Left lobe of liver (tissue), 2 donors: ENCODE measurements at places on chromosomes 6 and 20. TPM values are rescaled to one million over a fixed set of nuclear protein-coding genes. Genes with fewer than 3 reads are reported as not detected.

DNA sequence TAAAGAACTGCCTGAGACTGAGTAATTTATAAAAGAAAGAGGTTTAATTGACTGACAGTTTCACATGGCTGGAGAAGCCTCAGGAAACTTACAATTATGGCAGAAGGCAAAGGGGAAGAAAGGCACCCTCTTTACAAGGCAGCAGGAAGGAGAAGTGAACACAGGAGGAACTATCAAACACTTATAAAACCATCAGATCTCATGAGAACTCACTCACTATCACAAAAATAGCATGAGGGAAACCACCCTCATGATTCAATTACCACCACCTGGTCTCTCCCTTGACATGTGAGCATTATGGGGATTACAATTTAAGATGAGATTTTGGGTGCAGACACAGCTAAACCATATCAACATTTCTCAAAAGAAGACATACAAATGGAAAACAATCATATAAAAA is 266.3 kb downstream of the EPM2A start:
- DNase-seq: no peak

- DNase-seq: no peak
Observed at GRCh38 chr6:105994118-105994590, 92.0 kb upstream of the PRDM1 start.

The ADGRF1 gene
- 0.45 TPM for total RNA-seq

DNA sequence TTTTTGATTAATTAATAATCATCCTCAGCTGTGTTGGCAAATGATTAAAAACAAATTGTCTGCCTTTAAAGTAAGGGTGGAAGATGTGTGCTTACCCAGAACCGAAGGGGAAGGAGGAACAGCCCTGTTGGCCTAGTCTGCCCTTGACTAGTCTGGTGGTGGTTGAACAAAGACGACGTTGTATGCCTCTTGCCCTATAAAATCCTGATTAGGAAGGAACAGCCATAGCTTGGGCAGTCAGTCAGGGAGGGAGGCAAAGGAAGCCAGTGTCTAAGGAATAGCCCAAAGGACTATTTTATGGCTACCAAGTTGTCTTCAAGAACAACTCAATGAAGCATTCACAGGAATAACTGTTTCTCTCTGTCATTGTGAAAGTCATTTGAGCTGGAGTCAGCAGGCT is 70.7 kb downstream of the PRDM1 start:
- DNase-seq: no peak

The CLIC5 gene
- 0.28 TPM for total RNA-seq

The GRM1 gene
- not detected for total RNA-seq

The IPCEF1 gene
- 0.98 TPM for total RNA-seq

DNA sequence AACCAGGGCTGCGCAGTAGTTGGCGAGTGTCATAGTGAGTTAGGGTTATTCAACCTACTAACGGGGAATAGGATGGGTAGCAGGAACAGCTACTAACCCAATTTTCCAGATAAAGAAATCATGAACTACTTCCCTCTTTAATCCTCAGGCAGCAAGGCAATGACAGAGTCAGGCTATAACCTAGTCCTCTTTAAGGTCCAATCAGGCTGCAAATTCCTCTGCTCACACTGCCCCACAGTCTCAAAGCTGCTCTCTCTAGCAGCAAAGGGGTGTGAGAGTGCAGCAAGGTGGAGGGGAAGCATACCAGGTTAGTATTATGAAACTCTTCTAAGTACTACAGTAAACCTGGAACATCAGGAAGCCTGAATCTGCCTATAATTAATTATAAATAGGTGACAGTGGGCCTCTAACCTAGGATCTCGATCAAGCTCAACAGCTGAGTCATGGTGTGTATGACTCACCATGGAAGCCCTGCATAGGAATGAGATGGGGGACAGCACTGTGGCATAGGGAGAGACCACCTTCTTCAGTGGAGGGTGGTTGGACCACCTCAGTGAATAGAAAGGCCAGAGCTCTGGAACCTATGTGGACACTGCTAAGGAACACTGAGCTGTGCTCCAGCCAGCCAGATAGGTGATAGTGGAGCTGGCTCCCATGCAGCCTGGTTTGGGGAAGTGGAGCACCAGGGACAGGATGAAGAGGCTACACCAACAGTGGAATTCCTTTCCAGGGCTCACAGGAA is 7.9 kb downstream of the PEX6 start:
- DNase-seq: no peak

GRCh38 chr6:39341352-39341751 is 18.9 kb upstream of the KCNK16 start:
- no peak for DNase-seq

DNA sequence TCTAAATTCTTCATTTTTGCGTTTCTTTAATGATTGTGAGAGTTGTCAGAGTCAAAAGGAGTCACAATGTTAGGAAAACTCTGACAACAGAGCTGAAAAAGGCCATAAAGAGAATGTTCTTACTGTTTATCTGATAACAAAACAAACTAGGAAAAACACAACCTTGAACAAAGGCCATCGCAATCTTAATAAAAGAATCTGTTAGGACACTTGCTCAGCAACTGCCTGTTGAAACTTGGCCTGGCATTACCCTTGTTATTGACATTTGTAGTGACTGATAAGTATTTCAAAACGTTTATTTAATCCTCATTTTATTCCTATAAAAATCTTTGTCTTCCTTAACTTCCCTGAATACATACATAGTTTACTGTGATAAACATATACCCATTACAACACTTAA is 15.7 kb downstream of the GSTA1 start:
- DNase-seq: no peak

The TREML2 gene
- total RNA-seq: 0.08 TPM

- no peak for DNase-seq
Observed at GRCh38 chr6:43669922-43670622, 17.5 kb downstream of the MRPS18A start.

- no peak for DNase-seq
Observed at GRCh38 chr6:35368038-35368887, 25.9 kb downstream of the PPARD start.

- no peak for DNase-seq
Observed at GRCh38 chr6:13992417-13993055, 67.8 kb downstream of the RNF182 start.

DNA sequence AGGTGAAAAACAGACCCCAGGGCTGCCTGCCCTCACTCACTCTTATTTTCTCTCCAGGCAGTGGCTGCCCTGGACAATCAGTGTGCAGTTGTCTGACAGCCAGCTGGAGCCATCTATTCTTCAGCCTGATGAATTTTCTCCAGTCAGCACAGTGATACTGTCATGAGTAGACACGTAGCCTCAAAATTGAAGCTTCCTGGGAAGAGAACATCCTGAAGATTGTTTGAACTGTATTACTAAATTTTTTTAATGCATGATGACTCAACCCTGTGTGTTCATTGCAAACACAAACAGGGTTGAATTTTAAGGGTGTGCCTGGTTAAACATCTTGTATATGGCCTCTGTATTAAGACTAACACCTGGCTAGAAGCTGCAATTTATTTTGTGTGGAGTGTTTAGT is 49.8 kb upstream of the STXBP5 start:
- DNase-seq: no peak

The ANKRD66 gene
- not detected for total RNA-seq

GRCh38 chr6:37807656-37808055 is 11.9 kb upstream of the ZFAND3 start:
- DNase-seq: no peak

- no peak for DNase-seq
Observed at GRCh38 chr20:50224531-50225255, 34.1 kb downstream of the CEBPB start.

DNA sequence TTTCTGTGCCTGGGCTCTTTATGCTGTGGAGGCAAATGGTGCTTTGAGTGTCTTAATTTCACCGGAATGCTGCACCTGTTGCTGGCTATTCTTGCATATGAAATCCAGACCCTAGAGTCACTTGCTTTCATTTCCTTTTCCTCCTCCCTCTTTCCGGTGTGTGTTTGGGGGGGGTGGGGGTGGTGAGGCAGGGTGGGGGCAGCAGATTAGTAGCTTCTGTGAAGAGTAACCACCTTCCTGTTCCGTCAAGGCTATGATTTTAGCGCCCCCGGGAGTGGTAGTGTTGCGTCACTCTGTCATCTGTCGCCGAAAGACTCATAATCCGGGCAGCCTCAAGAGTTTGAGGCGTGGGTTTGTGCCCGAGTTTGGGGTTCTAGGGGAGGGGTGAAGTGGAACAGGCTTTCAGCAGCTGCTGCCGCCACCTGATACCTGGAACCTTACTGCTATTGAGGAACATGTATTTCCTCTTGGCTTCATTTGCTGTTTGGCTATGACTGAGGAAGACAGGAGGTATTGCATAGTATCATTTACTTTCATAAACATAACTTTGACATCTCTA is 49.1 kb downstream of the UTRN start:
- no peak for DNase-seq

GRCh38 chr20:3203315-3204123 is 963 bp downstream of the DDRGK1 start:
- DNase-seq: no peak

GRCh38 chr20:22525821-22526220 is 58.6 kb downstream of the FOXA2 start:
- peak; percentile 81 for DNase-seq

DNA sequence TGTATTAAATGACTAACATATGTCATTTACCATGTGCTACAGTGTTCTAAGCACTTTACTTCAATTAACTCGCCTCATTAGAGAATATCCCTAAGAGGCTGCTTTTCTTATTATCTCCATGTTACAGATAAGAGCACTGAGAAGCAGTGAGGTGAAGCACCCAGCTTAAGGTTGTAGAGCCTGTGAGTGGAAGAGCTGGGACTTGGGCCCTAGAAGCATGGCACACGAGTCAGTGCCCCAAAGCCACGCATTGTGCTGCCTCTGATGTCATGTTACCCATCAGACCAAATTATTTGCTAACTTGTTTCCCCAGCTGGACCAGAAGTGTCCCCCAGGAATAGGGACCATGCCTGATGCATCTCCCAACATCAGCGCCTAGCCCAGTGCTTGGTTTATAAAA is 34.1 kb downstream of the POFUT1 start:
- no peak for DNase-seq

GRCh38 chr6:166938704-166939103 is 17.6 kb downstream of the RNASET2 start:
- DNase-seq: peak; percentile 30

GRCh38 chr6:33080127-33081089 is 4.6 kb downstream of the HLA-DPB1 start:
- DNase-seq: peak; percentile 55

- no peak for DNase-seq
Observed at GRCh38 chr6:2101213-2101612, 144.2 kb downstream of the GMDS start.

The C6orf58 gene
- not detected for total RNA-seq

- DNase-seq: no peak
Observed at GRCh38 chr6:41658636-41659035, 20.4 kb downstream of the MDFI start.

DNA sequence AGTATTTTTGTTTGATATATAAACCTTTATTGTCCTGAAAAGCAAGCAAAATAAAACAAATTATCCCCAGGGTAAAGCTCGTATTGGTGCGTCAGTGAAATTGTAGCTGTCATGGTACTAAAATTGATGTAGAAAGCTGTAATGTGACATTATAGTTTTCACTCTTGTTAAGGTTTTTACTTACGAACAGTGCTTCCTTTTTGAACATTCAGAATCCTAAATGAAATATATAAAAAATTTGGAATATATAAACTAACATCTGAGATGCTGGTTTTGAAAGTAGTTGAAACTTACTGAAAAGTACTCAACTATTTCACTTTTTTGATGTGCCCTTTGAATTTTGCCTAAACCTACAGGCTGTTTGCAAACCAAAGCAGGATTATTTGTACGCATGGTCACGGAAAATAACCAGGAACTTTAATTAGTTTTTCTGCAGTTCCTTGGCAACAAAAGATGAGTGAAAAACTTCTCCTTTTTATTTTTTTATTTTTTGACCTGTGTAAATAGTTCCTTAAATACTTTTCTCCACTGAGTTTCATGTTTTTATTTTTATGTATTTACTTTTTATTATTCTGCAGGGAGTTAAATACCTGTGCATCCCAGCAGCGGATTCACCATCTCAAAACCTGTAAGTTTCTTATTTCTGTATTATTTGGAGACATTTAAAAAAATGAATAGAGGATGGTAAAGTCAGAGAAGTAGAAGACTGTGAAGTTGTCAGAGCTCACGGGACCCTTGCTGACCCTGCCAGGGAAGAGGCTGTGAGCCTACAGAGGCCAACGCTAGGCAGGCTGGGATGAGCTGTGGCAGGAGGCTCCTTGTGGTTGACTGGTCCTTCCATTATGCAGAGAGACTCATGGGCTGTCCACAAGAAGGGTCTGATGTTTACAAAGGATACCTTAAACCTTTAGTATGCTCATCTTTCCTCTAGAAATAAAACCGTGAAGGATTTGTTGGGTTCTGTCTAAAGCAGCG is 42.5 kb downstream of the DUSP22 start:
- DNase-seq: no peak

- DNase-seq: no peak
Observed at GRCh38 chr6:129638055-129638684, 71.8 kb downstream of the ARHGAP18 start.

DNA sequence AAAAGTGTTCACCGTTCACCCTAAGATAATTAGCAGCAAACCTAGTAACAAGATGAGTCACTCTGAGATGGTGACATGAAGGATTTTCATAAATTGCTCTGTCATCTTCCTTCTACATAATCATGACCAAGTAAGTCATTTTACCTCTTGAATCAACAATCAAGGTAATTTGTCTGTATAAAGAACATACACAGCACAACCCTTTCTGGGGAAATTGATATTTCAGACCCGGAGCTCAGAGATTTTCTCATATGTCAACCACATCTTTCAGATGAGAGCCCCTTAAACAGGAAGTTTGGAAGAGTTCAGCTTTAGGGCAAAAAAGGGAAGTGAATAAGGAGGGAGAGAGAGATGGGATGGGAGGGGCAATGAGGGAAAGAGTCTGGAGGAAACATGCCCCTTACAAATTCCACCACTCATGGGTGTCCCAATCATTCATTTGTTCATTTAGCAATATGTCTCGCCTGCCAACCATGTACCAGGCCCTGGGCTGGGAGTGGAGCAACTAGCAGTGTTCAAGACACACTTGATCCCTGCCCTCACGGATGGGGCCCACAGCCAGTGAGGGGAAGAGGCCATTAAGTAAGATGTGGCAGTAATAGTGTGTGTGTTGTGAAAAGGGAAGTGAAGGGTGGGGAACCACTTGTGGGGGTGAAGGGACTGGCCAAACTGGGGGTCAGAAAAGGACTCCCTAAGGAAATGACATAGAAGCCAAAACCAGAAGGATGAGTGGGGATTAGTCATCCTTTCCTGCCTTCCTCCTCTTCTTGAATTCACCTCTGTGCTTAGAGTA is 190.9 kb downstream of the MAFB start:
- peak; percentile 56 for DNase-seq
